ENCODE measurements at places on chromosomes 3 and 15. TPM values are rescaled to one million over a fixed set of nuclear protein-coding genes. Genes with fewer than 3 reads are reported as not detected.
A peak's percentile ranks its signal among the peaks of the same experiment; 100 is the strongest.

The DUOXA1 gene
- 0.26 TPM for total RNA-seq

DNA sequence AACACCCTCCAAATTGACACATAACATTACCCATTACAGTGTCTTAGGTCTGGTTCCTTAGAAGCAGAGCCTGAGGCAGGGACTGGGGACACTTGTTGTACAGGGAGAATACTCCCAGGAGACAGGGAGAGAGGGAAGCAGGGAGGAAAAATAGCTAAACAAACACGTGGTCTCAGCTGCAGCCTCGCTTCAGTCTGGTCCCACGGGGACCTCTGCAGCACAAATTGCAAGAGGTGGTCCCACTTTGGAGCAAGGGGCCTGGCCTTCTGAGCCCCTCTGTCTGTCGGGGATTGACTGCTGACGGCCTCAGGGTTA is 25.0 kb upstream of the PLA2G4D start:
- no peak for DNase-seq

GRCh38 chr3:139388821-139389551 is 461 bp downstream of the COPB2 start:
- peak; percentile 59 for DNase-seq

- no peak for DNase-seq
Measured at GRCh38 chr15:50232791-50233190, 32.7 kb downstream of the HDC start.

The GADL1 gene
- not detected for total RNA-seq

The ZWILCH gene
- 15.4 TPM for total RNA-seq

- DNase-seq, result no peak
Measured at GRCh38 chr3:37982331-37982730, 8.3 kb upstream of the VILL start.

DNA sequence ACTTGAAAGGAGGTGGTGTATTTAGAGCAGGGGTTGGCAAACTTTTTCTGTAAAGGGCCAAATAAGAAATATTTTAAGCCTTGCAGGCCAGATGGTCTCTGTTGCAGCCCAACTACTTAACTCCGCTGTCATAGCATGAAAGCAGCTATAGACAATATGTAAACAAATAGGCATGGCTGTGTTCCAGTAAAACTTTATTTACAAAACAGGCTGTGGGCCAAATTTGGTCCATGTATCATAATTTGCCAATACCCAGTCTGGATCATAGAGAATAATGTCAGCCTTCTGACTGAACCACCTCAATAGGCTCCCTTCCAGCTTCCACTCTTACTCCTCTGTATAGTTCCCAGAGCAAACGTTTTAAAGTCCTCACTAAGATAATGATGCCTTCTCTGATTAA is 638.8 kb upstream of the CFAP20DC start:
- no peak for DNase-seq

The CADM2 gene
- total RNA-seq, result not detected

The CEP97 gene
- 3.3 TPM for total RNA-seq

Data from HT-29 (cell line).